ENCODE measurements at places on chromosomes 7 and 10.
A peak's percentile ranks its signal among the peaks of the same experiment; 100 is the strongest.

DNA sequence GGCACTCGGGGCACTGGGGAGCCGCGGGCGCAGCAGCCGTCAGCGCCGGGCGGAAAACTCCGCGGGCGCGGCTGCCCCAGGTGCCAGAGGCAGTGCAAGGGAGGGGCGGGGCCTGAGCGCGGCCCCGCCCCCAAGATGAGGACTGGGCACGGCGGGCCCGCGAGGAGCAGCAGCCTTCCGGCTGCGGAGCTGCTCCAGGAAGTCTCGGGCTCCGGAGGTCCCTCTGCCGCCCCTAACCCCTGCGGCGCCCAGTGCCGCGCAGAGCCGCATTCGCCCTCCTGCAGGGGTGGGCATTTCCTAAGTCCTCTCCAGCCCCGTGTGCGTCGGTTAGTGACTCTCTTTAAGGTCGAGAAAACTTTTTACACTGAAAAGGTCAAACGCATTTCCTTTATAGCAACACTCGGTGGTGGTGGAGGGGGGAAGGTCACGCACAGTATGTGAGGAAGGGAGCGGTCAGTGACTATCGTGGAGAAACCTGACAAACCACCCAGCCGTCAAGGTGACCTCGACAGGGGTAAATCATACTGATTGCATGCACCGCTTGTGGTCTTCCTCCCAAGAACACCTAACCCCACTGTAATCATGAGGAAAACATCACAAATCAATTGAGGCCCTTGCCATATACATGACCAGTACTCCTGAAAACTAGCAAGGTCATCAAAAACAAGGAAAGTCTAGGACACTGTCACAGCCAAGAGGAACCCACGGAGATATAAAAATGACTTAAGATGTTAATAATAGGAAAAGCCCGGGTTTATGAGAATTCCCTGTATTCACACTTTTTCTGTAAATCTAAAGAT is at the start of gene ANXA11:
TSS of gene ANXA11 (minus strand) at position 61 of the 800 bp plus-strand sequence. CDS start 32,676 bp downstream, outside the sequence.
- peak; percentile 79 for DNase-seq

- peak; percentile 69 for DNase-seq
Measured at GRCh38 chr7:100130608-100131453, 4.1 kb downstream of the MBLAC1 start.

- no peak for DNase-seq
Measured at GRCh38 chr10:4316161-4316810, 509.7 kb upstream of the AKR1E2 start.

DNA sequence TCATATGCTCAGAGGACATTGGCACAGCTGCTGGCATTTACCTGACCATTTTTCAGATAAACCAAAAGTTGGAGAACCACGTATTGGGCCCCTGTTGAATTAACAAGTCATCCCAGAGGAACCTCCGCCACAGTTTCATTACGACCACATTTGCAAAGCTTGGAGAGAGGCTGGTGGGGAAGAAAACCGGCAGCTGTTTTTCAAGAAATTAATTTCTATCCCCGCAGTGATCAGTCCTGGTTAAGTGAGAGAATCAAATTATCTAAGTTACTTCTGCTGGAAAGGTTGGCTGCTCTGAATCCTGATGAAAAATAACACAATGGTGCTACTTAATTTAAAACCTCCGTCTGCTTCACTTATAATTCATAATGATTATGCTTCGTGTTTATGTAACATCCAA is 737.1 kb upstream of the AUTS2 start:
- no peak for DNase-seq

DNA sequence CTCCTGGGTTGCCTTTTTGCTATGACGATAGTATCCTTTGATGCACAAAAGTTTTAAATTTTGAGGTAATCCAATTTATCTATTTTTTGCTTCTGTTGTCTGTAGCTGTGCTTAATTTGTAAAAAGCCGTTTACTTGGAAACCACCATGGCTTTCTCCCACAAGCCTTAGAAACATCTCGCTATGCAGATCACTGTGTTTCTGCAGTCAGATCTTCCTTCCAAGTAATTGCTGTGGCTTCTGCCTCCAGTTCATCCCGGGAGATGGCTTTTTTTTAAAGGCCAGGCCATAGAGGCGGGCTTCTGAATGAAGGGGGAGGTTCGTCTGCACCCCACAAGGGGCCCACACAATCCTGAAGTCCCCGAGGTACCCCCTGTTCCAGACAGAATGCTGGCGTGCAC is 48.3 kb upstream of the OCM2 start:
- no peak for DNase-seq

- DNase-seq: no peak
Measured at GRCh38 chr10:120950051-120950561, 98.9 kb downstream of the WDR11 start.

DNA sequence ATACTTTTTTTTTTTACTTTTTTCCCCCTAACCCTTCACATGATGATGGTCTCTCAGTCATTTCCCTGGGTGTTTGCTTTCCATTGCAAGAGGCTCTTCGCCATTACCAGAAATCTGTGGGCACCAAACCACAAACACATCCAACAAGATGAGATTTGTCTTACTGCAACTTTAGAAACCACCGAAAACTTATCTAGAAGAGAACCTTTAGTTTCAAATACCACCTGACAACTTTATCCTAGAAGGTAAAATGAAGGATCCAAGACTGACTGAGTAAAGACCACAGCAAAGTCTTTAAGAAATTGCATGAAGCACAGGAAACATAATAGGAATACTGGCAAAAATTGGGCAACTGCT is 363.3 kb upstream of the MBL2 start:
- DNase-seq: no peak

- no peak for DNase-seq
Measured at GRCh38 chr10:34792881-34793280, 22.2 kb downstream of the PARD3 start.

DNA sequence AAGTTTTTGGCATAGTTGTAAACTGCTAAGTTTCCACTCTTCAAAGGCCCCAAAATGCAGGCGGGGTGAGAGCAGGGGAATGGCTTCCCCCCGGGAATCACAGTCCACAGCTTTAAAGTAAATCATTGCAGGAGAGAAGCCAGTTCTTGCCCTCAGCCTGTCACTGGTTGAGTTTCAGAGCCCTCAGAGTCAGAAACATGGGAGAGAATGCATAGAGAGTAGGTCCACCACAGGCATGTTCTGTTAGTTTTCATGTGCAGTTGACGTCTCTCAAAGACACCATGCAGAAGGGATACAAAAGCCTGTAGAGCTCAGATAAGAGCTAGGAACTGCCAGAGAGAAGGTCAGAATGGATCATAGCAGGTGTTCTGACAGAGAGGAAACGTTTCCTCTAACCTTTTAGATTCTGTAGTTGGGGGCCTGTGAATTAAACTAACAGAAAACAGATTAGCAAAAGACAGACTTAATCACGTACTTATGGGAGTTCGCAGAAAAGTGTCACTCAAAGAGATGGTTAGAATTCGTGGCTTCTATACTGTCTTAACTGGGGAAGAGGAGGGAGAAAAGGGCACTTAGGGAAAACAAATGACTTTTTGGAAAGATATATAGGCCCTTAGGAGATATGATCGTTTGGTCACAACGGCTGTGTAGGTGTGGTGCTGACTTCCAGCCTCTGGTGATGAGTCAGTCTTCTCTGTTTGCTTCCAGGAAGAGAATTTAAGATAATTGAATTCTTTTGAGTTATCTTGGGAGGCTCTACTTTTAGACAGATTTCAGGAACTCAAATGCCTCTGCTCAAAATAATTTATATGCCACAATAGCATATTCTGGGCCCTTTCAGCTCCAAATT is 48.0 kb upstream of the MSRB2 start:
- no peak for DNase-seq

- no peak for DNase-seq
Measured at GRCh38 chr10:72727130-72727529, 35.2 kb downstream of the MCU start.
